ENCODE measurements at places on chromosomes 5 and 9.

DNA sequence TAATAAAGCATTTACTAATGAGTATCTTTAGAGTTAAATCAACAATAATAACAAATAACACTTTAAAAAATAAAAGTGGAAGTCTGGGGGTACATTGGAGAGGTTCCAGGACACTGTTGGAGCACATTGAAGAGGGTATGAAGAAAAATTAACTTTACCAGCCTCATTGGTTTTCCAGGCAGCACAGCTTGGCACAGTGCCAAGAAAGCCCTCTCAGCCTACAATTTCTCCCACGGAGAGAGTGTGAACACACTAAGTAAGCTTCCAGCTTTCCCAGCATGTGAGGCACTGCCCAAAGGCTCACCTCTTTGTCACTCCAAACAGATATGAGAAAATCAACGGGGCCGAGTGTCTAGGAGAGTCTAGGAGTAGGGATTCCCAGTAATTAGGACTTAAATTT, 1912.8 kb upstream of the NUDT12 start:
- no peak for DNase-seq

DNA sequence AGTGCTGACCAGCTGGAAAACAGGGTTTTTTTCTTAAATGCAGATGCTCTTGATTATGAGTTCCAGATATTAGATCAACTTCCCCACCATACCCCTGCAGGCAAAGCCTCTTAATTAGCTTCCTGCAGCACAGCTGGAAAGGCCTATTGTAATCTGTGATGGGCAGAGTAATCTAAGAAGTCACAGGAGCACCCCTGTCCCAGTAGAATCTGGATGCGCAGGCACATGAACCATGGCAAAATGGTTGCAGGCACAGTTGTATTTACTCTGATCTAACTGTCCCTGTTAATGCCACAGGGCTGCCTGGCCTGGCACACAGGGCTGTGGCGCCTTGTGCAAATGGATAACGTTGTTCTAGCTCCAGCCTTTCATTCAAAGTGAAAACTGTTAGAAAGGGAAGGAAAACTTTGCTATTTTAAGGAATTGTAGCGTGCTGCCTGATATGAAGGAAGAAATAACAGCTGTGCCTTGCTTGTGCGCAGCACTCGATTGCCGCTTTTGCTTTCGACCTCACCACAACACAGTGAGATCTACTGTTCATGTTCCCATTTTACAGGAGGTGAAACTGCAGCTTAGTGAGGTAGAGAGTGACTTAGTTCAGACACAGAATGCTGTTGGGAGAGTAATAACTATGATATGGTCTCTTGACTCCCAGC, 2.3 kb downstream of the TGFBI start:
- DNase-seq = no peak

DNA sequence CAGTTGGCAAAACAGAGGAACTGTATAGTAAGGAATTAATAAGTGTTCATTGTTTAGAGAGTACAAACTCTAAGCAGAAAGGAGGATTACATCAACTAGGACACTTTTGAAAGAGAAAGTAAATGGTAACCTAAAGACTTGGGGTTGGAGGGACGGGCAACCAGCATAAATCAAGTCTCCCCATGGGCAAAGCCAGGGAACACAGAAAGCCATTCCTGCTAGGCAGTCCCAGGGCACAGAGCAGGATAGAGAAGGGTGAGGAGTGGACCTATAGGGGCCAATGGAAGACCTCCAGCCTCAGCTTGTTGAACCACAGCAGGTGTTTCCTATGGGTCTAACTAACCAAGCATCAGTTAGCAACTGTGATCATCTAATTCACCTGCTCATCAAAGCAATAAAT, 9.2 kb upstream of the ERAP1 start:
- no peak for DNase-seq

DNA sequence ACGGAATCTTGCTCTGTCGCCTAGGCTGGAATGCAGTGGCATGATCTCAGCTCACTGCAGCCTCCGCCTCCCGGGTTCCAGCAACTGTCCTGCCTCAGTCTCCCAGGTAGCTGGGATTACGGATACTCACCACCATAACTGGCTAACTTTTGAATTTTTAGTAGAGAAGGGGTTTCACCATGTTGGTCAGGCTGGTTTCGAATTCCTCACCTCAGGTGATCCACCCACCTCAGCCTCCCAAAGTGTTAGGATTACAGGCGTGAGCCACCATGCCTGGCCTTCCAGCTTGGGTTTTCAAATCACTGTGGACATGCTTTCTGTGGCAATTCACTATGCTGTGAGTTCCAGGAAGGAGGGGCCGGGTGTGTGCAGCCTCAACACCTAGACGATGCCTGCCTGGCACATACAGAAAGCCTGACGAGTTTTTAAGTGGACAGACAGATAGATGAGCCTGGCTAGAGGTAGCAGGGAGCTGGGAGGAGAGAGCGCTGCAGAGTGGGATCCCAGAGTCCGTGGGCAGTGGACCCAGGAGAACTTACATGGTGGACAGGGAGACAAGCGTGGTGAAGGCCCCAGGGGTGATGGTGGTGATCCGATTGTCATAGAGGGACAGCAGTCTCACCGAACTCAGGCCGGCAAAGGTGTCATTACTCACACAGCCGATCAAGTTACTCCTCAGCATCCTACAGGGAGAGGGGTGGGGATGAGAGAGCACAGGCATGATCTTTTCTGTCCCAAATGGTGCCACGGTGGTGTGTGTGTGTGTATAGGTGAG, 173.4 kb upstream of the PANK3 start:
- DNase-seq = no peak

- no peak for DNase-seq
These were observed 23.9 kb upstream of the NIM1K start for GRCh38 chr5:43168175-43168574.

- no peak for DNase-seq
These were observed 61.3 kb upstream of the MOCS2 start for GRCh38 chr5:53170746-53171349.

DNA sequence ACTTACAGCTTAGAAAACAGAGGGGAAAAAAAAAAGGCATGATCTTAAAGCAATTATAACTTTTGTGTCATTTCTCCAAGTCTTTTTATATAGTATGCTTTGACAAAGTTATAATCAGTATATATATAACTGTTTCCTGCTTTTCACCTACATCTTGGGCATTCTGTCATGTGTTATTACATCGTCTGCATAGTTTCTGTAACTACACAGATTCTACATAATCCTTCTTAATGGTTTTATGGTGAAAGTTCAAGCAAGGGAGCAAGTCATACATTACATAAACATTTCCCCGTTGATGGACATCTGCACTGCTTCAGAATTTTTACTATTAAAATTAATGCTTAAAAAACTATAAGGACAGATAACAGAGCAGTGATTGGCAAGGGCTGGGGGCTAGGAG, 12.1 kb downstream of the FEM1C start:
- DNase-seq = no peak

GRCh38 chr5:5634817-5635216, 212.3 kb downstream of the ICE1 start:
- DNase-seq = no peak

- DNase-seq = peak; percentile 33
These were observed 22.1 kb upstream of the NDST1 start for GRCh38 chr5:150485693-150486401.

DNA sequence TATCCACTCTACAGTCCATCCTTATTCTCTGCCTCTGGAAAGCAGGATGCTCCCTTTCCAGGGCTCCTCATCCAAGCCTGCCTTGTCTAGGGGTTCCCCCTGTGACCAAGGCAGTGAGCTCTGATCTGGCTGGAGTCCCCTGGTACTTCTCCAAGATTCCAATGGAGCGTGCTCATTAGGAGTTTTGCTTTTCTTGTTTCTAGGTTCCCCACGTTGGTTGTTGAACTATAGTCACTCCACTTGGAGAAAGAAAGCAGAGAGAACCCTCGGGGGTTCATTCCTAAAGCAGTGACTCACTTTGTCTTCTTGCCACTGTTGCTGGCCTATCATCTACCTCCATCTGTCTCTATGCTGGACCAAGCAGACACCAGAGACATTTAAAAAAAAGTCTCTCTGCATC, 192.6 kb downstream of the TLE4 start:
- DNase-seq = no peak

DNA sequence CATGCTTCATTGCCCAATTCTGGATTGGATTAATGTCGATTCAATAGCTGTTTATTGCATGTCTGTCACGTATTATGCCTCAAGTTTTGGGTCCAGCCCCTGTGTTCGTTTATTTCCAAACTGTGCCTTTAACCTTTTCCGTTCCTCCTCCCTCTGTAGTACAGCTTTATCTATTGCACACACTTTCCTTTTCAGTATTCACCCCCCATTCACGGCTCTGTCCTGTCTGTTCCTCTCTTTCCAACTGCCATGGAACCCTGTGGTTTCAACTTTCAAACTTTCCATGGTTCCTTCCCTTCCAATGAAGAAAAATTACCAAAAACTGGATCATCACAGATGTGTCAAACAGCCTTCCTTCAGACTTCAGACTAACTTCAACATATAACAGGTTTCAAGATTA, 17.1 kb downstream of the SMARCA2 start:
- no peak for DNase-seq

DNA sequence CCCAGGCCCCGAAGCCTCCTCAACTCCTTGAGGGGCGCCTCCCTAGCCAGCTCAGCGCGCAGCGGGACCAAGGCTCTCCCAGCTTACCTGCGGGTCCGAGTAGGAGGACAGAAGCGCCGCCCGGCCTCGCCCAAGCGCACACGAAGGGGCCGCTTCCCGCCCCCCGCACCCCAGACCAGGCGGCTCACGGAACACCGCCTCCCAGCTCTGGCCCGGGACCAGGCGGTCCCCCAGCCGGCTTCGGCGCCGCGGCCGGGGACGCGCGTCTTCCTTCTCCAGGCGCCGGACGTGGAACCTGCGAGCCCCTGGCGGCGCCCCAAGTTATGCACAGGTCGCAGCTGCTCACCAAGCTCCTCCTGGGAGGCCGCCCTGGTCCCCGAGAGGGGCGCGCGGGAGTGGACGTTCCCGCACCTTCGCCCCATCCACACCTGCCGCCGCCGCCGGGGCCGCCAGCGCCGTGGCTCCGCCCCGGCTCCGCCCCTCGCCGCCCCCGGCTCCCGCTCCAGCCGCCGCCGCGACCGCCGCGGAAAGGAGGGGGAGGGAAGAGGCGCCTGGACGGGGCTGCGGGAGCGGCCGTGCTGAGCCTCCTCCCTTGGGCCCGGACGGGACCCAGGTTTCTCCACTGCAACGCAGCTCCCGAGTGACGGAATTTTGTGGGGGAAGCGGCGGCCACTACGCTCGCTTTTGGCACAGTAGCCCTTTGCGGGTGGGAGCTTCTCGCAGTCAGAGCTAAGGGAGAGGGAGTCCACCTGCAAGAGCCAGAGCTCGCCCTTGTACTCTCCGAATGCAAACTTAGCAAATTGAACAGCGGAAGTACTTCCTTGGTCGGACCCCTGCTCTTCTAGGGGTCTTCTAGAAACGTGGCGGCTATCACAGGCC, 77.5 kb upstream of the IFNE start:
- DNase-seq = peak; percentile 52

DNA sequence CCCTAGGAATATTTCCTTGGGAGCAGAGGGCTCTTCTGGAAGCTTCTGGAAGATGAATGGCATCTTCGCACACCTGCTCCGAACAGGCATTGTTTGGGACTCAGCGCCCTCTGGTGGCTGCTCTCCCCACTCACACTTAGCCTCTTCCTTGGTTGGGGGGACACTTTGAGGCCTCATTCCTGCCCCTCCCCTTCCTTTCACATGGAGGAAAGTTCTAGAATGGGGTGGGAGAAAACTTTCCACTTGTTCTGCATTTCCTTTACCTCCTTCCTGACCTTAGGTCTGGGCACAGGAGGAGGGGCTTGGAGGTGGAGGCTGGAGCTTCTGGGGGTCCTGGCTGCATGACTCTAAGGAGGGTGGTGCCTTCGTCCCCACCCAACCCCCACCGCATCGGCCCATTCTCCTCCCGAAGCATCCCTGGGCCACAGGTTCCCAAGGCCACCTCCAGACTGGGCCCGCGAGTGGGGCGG, 19.3 kb upstream of the SMIM32 start:
- DNase-seq = peak; percentile 59

DNA sequence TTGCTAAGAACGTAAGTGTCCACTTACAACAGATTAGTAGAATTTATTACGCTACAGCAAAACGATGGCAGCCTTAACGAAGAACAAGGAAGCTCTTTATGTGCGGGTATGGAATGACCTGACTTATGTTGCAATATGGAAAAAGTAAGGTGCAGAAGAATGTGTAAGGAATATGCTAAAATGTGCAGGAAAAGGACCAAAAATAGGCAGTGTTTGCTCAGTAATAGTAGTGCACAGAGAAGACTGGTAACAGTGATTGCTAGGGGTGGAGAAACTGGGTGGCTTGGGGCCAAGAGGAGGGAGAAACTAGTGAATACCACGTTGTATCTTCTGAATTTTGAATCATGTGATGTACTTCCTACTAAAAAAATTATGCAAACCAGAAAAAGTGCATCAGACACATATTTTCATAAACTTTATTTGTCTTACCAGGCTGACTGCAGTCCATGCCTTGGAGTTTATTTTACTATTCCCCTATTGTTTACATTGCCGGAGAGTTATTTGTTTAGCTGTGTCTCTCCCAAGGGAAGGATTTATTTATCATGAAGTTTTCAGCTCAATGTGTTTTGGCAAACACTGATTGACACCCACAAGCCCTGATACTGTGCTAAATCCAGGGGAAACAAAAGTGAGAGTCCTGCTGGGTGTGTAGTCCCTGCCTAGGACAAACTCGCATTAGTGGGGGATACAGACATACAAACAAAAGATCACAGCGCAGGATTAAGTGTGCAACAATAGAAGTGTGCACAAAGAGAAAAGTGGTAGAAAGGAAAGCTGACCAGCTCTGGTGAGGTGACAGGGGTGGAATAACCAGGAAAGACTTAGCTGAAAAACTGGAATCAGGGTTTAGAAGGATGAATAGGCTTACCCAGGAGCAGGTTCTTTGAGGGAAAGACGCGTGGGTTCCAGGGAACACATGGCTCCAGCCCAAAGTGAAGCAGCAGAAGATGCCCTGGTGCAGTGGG, 34.0 kb upstream of the ZNF484 start:
- no peak for DNase-seq

GRCh38 chr9:20580673-20581072, 41.6 kb downstream of the MLLT3 start:
- DNase-seq = no peak

- peak; percentile 6 for DNase-seq
These were observed 2.3 kb downstream of the HAPLN1 start for GRCh38 chr5:83718195-83718825.

DNA sequence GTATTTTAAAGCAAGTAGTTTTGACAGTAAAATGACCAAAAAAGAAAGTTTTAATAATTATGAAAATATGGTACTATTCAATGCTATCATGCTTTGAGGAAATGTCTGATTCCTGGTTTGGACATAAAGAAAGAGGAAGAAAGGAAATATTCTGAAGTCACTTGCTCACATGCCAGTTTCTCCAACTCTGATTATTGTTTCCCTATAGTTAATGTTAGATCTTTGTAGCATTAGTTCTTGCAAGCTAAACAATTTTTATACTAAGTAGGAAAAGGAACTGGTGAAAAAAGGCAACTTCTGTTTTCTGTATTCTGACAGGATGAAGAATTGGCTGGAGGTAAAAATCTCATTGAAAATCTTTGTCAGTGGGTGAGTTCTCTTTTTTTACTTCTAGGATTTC, 119.5 kb downstream of the YTHDC2 start:
- no peak for DNase-seq

DNA sequence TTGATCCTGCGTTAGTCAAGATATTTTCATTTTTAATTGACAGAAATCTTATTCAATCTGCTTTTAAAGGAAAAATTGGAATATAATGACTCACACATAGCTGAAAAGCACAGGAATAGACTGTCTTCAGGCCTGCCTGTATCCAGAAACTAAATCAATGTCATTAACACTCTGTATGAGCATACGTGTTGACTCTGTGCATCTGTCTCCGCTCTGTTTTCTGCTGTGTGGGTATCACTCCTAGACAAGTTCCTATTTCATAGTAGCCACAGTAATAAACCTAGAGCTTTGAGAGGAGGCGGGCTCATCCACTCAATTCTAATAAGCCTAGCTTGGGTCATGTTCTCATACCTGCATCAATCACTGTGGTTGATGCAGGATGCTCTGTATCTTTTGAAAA, 267.6 kb downstream of the KCTD16 start:
- no peak for DNase-seq

Data from activated CD4-positive, alpha-beta T cell treated with anti-CD3 and anti-CD28 coated beads, Interleukin-2, amount 50 U/mL, for 48 hours (primary cell).